CD4-positive, alpha-beta T cell treated with Interleukin-10 for 1 hour (primary cell): ENCODE measurements at places on chromosomes 6 and 20.

GRCh38 chr6:75936682-75937081 lies 135.8 kb downstream of the IMPG1 start:
- DNase-seq: no peak

- no peak for DNase-seq
Observed at GRCh38 chr20:35561671-35562070, 19.8 kb downstream of the ERGIC3 start.

DNA sequence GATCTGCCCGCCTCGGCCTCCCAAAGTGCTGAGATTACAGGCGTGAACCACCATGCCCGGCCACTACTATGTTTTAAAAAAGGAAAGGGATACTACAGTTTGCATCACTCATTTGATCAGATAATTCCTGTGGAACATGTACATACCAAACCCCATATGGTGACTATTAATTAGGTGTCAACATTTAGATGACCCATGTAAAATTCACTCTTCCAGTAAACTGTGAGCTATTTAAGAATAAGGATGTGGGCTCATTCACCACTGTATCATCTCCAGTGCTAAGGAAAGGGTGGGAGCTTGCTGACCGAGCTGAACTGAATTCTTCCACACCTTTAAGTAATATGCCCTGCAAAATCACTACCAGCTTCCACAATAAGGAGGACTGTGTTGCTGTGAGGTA lies 127.5 kb downstream of the BTBD9 start:
- no peak for DNase-seq

GRCh38 chr6:132614554-132614953 lies 9.5 kb downstream of the TAAR2 start:
- peak; percentile 18 for DNase-seq

DNA sequence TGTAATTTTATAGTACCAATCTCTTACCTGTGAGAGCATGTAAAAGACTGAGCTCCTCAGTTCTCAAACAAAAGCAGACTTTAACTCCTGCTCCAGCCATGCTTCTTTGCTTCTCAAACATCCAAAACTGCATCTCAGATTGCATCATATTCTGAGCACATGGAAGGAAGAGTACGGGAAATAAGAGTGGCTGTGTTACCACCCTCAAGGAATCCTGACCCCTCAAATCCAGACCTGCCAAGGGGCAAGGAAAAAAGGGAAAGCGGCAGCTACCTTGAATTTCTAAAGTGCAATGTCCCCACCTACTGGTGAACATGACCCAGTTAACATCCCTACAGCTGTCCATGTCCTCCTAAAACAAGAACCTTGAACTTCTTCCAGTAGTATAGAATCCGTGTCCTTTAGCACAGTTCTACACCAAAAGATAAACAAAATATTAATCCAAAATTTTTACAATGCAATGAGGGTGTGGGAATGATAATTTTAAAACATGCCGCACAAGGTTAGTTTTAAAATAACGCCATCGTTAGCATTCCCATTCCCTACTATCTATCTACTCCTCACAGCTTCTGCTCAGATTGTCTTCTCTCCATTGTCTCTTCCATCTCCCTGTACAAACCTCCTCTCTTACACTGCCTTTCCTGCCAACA lies 34.1 kb upstream of the HLA-DQB1 start:
- DNase-seq: peak; percentile 61

DNA sequence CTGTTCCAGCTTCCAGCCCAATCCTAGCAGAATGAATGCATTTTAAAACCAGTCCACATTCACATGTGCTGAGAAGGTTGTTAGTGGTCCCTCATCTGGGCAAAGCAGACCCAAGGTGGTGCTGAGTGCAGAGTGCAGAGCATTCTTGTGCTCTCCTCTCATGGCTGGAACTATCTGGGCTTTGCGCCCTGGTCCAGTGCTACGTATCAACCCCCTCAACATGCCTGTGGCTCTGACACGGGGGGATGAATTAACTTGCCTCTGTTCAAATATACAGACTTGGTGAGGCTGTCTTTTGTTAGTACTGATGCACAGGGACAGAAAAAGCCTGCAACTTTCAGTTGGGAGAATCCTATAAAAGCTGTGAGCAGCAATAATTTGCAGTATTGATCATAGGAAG lies 42.5 kb downstream of the PANK2 start:
- no peak for DNase-seq

GRCh38 chr6:46410334-46410953 lies 80.8 kb downstream of the RCAN2 start:
- DNase-seq: peak; percentile 55

DNA sequence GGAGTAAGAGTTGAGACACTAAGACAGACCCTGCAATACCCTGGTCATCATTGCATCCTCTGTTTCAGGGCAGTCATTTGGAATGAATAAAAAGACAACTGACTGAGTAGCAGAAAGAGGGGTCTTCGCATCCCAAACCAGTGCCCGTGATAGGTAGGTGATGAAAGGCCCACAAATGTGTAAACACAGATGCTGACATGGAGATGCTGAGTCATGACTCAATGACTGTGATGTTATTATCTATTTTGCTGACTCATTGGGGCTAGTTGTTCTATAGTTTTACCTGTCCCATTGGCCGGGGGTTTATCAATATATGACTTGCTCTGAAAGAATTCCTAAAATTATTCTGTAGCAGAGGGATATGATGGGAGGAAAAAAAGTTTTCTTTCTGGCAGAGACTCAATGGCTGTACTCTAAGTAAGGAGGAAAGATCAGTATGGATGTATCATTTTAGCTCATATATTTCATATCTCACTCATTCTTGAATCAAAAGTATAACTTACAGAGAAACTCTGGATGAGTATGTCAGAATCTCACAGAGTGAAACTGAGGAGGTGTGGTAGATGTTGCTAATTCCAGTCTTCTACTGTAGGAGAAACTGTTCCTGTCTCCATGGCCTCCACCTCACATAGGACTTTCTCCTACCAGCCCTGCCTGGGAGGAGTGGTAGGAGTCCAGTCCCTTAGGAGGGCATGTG lies 119.9 kb upstream of the PREP start:
- no peak for DNase-seq

- DNase-seq: no peak
Observed at GRCh38 chr20:1442304-1442703, 24.3 kb downstream of the NSFL1C start.

- DNase-seq: no peak
Observed at GRCh38 chr6:131414956-131415355, 158.1 kb upstream of the ARG1 start.

DNA sequence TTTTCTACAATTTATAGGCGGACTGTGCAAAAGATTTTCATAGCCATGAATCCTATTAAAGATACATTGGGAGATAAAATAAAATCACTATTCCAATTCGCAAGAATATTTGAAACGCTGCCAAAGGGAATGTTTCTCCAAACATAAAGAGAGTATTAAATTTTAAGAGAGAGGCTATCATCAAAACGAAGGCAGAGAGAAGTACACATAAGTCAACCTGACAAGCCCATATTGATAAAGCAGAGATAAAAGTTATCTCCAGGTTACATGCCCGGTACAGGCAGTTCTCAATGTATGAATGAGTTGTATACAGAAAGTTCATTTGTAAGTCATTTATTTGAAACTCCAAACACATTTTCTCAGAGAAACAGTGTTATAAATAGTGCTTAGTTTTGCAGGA lies 193.1 kb downstream of the ATXN1 start:
- DNase-seq: no peak

DNA sequence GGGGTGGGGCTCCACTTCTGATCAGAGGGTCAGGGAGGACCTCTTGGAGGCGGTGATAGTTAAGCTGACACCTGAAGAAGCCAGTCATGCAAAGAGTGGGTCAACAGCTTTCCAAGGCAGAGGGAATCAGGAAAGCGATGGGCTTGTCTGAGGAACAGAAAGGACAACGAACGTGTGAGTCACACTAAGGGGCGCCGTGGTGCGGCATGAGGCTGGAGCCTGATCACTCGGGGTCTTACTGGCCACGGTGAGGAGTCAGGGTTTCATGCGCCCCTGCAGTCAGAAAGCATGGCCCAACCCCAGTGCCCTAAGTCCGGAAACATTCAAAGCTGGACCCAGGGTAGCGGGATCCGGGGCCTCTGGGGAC lies 50.6 kb upstream of the SLC32A1 start:
- DNase-seq: no peak

GRCh38 chr20:33667245-33667675 lies 517 bp downstream of the ACTL10 start:
- peak; percentile 45 for DNase-seq

GRCh38 chr6:68679399-68679798 lies 44.3 kb downstream of the ADGRB3 start:
- no peak for DNase-seq

- DNase-seq: no peak
Observed at GRCh38 chr6:43052842-43053544, 658 bp downstream of the CUL7 start.

GRCh38 chr6:4258733-4259132 lies 123.4 kb upstream of the ECI2 start:
- no peak for DNase-seq

DNA sequence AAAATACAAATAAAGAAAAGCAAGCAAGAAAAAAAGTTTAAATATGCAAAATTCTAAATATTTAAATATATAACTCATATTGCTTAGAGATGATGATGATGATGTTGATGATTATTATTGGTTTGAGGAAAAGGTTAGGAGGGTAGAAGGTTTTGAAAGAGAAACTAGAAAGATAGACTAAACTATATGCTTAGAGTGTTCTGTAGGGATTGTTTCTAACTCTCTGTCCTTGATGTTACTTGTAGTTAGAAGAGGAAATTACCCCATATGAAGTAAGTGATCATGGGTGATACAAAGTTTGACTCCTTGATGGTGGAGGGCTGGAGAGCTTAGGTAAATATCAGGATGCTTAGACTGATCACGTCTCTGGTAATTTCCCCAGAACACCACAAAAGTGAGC lies 159.5 kb downstream of the MEI4 start:
- DNase-seq: no peak

- DNase-seq: no peak
Observed at GRCh38 chr6:120378582-120379220, 955.6 kb downstream of the TBC1D32 start.

DNA sequence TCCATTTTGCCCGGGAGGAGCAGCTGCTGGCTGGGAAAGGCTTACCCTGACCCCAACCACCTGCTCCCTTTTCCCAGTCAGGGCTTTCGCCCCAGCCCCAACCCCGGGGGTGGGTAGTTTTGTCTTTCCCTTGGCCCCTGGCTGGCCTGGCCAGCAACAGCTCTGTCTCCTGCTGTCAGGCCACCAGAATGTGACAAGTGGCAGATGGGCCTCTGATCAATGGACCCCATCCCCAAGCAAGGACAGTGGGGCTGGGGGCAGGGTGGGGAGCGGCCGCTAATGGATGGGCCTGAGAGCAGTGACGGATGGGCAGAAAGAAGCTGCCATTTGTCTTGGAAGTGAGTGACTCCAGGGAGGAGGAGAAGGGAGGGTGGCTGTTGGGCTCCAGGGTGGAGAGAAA lies 121.6 kb downstream of the DHX35 start:
- DNase-seq: no peak

- DNase-seq: no peak
Observed at GRCh38 chr20:20442466-20442865, 74.6 kb downstream of the INSM1 start.

GRCh38 chr6:43669922-43670622 lies 17.5 kb downstream of the MRPS18A start:
- no peak for DNase-seq

GRCh38 chr6:164183556-164184123 lies 769.1 kb downstream of the QKI start:
- DNase-seq: no peak

DNA sequence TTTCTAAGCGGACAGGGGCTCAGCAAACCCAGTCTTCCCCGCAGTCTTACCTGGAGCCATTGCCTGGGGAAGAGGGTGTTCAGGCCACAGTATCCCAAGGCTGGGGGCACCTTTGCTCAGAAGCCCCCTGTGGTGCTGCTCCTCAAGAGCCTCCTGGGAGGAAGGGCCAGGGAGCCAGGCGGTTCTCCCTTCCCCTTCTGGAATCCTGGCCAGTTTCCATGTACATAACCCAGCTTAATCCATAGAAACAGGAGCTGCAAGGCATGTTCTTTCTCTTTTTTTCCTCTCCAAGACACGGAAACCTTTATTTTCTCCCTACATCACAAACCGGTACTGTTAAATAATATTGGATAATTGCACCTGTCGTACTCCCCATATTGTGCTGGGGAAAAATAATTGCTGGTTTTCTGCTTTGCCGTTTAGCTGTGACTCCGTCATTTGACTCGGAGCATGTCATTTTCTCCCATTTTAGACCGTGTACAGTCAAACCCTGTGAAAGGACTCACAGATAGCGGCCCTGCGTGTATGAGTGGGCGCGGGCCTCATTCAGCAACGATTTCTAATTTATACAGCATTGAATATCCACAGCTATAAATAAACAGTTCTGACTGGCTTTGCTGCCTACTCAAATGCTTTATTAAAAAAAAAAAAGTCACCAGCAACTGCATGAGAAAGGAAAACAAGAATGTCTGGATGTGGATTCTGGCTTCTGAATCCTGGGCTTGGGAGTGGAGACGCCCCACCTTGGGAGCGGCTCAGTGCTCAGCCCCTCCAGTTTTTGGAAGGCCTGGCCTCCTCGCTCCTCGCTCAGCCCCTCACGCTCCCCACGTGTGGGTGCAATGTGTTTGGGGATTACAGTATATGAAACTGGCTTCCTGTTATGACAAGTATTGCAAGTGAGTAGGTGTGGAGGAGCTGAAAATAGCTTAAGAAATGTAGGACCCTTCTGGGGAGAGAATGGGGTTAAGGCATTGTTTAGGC lies 67.3 kb downstream of the ADTRP start:
- no peak for DNase-seq
